AG09309 (cell line): ENCODE measurements at places on chromosomes 1 and 21.
A peak's percentile ranks its signal among the peaks of the same experiment; 100 is the strongest.

DNA sequence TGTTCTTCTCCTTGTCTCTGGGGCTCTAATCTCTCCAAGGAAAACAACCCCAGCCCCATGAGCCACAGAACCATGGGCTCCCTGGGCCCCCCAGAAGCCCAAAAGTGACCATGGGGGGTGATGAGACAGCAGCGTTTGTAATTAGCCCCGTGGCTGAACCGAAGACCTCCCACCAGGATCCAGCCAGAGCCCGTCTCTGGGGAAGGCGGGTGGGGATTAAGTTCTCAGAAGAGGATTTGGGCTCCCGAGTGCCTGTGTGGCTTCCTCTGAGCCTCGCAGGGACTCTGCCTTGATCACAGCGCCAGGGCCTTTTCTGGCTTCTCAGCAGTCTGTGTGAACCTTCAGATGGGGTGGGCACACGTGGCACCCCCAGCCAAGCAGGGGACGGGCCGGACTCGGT, 77.0 kb downstream of the ALPL start:
- no peak for DNase-seq

DNA sequence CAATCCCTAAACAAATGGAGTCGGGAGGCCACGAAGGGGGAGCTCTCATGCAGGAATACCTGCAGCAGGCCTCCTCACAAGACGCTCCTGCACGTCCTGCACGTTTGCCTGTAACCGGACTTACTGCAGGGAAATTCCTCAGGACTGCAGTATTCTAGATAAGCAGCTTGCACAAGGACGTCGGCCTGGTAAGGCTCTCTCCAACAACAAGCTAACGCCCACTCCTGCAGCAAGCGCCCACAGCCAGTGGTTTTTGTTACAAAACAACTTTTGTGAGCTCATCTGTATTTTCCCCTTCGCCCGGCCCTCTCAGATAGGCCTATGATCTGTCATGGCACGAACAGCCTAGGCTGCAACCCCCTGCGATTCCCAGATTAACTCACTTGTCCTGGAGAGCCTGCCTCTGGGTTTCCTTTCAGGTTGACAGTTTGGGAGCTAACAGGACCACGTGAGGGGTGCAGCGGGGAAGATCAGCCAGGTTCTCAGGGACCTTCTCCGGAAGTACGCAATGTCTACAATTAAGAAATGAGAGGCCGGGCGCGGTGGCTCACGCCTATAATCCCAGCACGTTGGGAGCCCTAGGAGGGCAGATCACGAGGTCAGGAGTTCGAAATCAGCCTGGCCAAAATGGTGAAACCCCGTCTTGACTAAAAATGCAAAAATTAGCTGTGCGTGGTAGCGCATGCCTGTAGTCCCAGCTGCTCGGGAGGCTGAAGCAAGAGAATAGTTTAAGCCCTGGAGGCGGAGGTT, 921 bp upstream of the MIB2 start:
- DNase-seq: peak; percentile 78

DNA sequence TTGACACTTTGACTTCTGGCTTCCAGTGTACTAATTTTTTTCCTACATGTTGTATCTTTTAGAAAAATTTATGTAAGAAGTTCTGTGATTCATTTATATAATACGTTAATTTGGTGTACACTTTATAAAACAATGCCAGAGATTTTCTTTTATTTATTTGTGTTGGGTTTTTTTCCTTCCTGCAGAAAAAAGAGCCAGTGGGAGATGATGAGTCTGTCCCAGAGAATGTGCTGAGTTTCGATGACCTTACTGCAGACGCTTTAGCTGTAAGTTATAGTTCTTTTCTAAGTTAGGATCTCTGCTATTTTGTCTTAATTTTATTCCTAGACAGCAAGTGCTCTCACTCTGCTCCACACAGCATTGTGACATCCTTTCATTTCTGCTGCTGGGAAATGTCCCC, 14.4 kb downstream of the SARS1 start:
- no peak for DNase-seq

DNA sequence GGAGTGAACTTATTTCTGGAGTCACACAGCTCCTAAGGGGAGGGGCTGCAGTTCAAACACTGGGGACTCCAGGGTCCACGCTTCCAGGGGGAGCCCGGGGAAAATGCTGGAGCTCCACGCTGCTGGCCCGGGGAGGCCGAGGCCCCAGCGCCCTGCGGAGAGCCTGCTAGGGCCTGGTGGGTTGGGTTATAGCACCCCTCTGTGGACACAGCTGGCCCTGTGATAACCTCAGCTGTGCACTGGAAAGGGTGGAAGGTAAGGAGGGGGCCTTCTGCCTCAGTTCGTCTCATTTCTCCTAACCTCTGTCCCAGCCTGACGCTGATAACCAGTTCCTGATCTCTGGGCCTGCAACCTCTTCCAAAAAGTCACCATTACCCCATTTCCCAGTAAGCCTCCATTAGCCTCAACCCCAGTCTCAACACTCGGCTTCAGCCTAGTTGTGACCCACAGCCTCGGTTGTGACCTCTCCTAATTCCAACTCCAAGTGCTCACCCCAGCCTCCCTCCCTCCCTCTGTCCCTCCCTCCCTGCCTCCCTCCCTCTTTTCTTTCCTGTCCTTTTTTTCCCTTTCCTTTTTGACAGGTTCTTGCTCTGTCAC, 7.1 kb downstream of the NBL1 start:
- no peak for DNase-seq

DNA sequence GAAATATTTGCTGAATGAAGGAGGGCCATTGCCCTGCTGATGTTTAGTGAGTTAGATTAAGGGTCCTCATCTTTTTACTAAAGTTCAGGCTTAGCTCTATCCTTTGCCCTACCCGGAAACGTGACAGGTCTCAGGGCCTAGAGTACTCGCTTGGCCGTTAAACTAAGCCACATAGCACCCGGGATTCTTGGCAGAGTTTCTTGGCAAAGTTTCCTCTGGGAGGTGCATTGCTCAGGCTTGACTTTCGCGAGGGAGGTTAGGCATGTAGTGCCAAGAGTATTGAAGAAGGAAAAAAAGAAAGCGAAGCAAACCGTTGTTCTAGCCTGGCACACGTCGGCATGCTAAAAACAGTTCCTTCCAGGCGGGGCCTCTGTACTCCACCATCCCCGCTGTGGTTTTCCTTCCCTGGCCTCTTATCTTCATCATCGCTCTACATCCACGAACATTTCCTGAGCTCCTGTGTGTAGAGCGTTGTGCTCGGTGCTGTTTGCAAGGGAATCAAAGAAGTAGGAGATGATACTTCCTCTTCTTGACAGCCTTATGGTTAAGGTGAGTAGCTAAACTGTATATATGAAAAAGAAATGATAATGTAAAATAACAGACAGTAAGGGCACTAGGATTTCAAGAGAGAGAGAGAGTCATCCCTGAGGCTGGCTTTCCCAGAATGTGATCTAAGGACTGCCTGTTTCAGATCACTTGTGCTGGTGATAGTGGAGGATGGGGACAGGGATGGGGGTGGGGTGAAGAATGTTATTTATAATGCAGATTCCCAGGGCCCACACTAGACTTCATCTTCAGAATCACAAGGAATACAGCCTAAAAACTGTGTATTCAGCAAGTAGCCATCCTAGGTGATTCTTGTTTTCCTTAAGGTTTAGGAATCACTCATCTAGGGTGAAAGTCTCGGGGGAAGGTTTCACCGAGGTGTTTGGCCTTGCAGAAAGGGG, 18.8 kb downstream of the RNF220 start:
- peak; percentile 10 for DNase-seq

DNA sequence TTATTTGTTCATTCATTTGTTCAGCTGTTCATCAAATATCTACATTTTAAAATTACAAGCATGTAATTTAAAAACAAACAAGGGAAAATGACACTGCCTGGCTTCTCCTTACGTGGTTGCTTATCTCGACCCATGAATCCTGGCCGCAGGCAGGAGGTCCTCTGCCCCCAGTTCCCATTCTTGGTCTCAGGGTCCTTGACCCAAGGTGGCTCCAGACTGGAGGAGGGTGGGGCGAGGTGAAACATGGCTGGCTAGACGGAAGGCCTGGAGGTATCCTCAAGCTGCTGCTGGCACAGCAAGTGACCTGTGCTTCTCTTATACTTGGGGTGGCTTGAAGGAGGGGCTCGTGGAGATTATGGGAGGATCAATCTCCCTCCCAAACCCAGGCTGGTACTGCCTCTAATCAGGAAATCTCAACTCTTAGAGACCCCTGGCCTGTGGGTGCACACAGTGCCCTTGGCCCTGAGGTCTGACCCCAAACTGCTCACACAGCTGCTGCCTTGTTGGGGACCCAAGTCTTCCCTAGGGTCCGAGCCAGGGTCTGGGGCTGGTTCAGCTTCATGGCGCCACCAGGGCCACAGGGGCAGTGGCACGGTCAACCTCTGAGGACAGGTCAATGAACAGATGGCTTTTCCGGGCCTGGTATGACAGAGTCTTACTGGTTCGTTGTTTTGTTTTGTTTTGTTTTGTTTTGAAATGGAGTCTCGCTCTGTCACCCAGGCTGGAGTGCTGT, 63.7 kb downstream of the SCCPDH start:
- no peak for DNase-seq

DNA sequence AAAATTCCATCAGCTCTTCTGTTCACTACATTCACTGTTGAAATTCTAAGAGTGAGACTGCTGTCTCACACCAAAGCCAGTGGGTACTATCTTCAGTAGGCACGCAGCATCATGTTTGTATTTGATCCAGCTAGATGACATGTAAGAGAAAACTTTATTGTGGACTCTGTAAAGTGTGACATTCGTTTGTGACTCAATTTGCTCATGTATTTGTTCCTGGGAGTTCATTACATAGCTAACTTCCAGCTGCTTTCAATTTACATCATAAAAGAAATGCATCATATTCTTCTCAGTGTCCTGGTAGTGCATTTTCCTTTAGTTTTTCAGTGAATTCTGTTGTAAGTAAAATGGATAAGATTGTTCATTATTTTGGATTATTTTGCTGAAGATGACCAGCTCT, 31.4 kb downstream of the CTH start:
- peak; percentile 7 for DNase-seq

DNA sequence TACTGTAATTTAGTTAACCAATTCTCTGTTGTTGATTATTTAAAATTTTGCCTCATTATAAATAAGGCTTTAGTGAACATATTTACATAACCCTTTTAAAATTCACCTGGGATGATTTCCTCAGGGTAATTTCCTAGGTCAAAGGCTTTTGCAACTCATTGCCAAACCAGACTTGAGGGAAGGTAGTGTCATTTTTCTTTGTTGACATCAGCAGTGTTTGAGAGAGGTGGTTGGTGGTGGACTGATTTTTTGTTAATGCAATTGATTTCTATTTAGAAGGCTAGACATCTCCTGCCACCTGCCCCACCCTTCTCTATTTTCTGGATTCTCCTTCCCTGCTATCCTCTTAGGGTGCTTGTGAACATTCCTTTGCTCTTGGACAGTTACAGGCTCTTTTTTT, 116.8 kb downstream of the HHAT start:
- DNase-seq: no peak

DNA sequence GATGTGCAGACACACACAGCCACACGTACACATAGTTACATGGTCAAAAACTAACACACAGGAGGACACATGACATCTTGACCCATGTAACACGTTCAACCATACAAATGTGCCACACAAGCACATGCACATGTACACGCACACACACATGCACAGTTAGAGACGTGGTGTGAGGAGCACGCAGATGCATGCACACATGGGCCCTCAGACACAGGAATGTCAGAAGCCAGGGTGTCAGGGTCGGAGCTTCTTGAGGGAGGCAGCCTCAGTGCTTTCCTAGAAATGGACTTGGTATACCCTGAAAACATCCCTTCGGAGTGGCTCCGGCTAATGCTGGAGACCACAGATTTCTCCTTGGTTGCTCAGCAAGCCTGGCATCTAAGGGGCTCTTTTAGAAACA, 114.3 kb downstream of the DMRTB1 start:
- no peak for DNase-seq

GRCh38 chr1:178093951-178094738, at the start of gene RASAL2:
Gene RASAL2, plus strand, starts transcription at chr1:178094104. Its CDS starts 389 bp downstream, at chr1:178094493.
- no peak for DNase-seq

DNA sequence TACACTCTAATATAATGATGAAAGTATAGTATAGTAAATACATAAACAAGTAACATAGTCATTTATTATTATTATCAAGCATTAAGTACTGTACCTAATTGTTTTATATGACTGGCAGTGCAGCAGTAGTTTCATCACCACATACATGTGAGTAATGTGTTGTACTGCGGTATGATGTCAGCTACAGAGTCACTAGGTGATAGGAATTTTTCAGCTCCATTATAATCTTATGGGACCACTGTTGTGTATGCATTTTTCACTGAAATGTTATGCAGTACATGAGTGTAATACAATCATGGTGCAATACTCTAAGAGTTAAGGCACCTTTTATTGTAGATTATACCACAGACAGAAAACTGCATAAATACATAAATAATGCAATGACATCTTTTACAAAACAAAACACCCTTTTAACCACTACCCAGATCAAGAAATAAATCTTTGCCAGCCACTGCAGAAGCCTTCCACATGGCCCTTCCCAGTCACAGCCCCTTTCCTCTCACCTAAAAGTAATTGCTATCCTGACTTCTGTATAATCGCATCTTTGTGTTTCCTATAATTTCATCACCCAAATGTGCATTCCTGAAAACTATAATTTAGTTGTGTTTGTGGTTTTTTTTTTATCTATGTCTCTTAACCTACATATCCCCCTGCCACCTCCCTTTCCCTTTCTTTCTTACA, 16.3 kb downstream of the ABCD3 start:
- no peak for DNase-seq

DNA sequence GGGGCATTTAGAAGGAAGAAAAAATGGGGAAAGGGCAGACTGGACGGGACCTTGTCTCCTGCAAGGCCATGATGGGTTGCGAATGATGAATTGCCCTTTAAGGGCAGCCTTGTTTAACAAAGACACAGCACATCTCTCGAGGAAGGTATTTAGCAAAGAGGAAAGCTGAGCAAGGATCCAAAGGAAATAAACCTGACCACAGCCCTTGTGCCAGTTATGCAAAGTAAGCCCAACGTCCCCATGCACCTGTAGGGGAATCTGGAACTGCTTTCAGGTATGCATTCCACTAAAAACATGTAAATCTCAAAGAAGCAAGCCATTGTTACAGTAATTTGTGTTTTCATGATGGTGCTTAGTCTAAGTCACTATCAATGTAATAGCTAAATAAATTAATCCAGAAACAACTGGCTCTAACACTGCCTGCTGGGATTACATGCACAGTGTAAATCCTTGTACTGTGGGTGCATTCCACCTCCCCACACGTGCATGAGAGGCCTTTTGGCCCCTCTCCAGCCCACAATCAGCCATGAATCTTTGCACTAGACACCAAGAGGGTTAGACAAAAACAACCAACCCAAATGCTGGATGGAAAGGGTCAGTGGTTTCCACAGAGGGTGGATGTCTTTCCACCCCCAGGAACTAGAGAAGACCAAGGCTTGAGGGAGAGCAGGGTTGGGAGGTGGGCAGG, 228.8 kb upstream of the KAZN start:
- DNase-seq: no peak
